ENCODE measurements at places on chromosomes 5 and 9. TPM values are rescaled to one million over a fixed set of nuclear protein-coding genes. Genes with fewer than 3 reads are reported as not detected.
A peak's percentile ranks its signal among the peaks of the same experiment; 100 is the strongest.

The NLN gene
- 0.76 TPM for polyA plus RNA-seq

- peak overlapping the region; percentile 94 for H3K27ac ChIP-seq
- peak overlapping the region; percentile 66 for H3K4me3 ChIP-seq
- DNase-seq: no peak
- peaks cover 27% of the 10 kb centered on the region for H3K27me3 ChIP-seq
- peaks cover 87% of the 10 kb centered on the region for H3K4me1 ChIP-seq
- H3K36me3 ChIP-seq: peaks cover 23% of the 10 kb centered on the region
Observed at GRCh38 chr9:35660966-35661415, 2.9 kb downstream of the CCDC107 start.

GRCh38 chr5:12675959-12676358 is 771.7 kb upstream of the CTNND2 start:
- H3K27ac ChIP-seq: no peak overlapping the region
- H3K27me3 ChIP-seq: peaks cover 4% of the 10 kb centered on the region
- H3K4me1 ChIP-seq: no peaks in the 10 kb centered on the region
- DNase-seq: no peak
- H3K4me3 ChIP-seq: no peak overlapping the region
- H3K36me3 ChIP-seq: no peaks in the 10 kb centered on the region

DNA sequence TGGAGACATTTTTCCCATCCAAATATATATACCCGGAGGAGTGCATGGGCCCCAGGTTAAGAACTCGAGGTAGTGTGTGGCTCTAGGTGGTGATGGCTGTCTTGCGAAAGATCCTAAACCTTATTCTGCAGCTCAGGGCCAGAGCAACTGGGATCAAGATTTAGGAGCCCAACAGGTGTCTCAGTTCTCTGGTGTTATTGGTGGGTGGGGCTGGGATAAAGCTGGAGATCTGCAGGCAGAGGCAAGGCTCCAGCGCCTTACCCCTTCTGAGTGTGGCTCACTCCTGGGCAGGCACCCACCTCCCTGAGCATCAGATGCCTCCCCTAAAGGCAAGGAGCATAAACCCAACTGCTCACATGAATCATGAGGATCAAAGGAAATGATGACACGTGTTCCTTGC is 11.2 kb downstream of the UBE2QL1 start:
- no peaks in the 10 kb centered on the region for H3K4me1 ChIP-seq
- H3K4me3 ChIP-seq: no peak overlapping the region
- no peak overlapping the region for H3K27ac ChIP-seq
- no peak for DNase-seq
- H3K36me3 ChIP-seq: no peaks in the 10 kb centered on the region
- H3K27me3 ChIP-seq: peaks cover 9% of the 10 kb centered on the region

GRCh38 chr5:81835814-81836367 is 85.0 kb upstream of the SSBP2 start:
- H3K4me3 ChIP-seq: no peak overlapping the region
- H3K36me3 ChIP-seq: no peaks in the 10 kb centered on the region
- no peak overlapping the region for H3K27ac ChIP-seq
- H3K4me1 ChIP-seq: no peaks in the 10 kb centered on the region

- peaks cover 5% of the 10 kb centered on the region for H3K27me3 ChIP-seq
- no peak for DNase-seq
- H3K4me1 ChIP-seq: no peaks in the 10 kb centered on the region
Observed at GRCh38 chr5:95241635-95242034, 43.3 kb downstream of the MCTP1 start.

The ZNF366 gene
- polyA plus RNA-seq: not detected

The MLANA gene
- not detected for polyA plus RNA-seq

GRCh38 chr5:41127967-41128690 is 57.0 kb upstream of the MROH2B start:
- H3K4me1 ChIP-seq: no peaks in the 10 kb centered on the region
- H3K27me3 ChIP-seq: no peaks in the 10 kb centered on the region
- no peaks in the 10 kb centered on the region for H3K36me3 ChIP-seq
- no peak for DNase-seq

GRCh38 chr9:118455259-118455658 is 751.1 kb downstream of the TLR4 start:
- no peaks in the 10 kb centered on the region for H3K36me3 ChIP-seq
- H3K4me3 ChIP-seq: no peak overlapping the region
- H3K27me3 ChIP-seq: peaks cover 2% of the 10 kb centered on the region
- H3K4me1 ChIP-seq: no peaks in the 10 kb centered on the region
- DNase-seq: no peak
- no peak overlapping the region for H3K27ac ChIP-seq

DNA sequence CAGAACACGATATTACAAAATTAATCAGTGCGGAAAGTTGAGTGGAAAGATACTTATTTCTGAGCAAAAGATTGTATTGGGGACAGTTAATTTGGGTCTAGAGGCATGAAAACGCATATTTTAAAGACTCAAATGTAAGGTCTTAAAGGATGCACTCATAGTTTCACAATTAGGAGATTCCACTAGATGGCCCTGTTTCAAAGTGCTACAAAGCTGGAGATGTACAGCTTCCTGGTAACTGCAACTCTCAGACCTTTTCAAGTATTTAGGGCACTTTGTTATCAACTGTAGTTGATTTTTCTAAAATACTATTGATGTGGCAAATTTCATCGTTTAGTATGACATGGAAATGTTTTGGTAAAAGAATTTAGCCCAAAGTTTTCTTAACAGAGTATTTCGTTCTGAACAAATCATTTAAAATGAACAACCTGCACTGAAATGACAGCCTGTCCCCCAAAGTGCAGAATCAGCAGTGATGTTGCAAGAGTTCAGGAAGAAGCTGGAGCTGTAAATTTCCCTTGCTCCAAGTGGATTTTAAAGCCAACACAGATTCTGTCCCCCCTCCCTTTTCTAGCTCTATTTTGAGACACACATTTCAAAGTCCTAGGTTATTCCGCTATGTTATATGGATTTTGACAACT is 16.2 kb upstream of the NDUFB6 start:
- peaks cover 4% of the 10 kb centered on the region for H3K27me3 ChIP-seq
- no peak overlapping the region for H3K4me3 ChIP-seq
- no peaks in the 10 kb centered on the region for H3K4me1 ChIP-seq
- no peak overlapping the region for H3K27ac ChIP-seq
- DNase-seq: no peak

DNA sequence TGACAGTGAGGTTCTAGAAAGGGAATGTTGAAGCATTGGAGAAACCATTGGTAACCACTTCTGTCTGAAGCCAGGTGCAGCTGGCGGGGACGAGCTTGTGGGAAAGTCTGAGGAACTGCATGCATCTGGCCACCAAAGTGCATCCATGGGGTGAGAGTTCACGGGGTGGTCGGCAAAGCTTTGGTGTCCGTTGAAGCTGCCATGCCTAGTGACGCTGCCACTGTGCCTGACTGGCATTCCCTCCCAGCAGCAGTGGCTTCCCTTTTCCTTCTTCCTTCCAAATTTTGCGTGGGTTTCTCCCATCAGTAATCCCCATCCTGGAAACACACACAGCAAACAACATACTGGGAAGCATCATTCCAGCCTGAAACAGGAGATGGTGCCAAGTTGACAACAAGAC is 145.7 kb upstream of the ALDH1B1 start:
- H3K4me3 ChIP-seq: no peak overlapping the region
- H3K27me3 ChIP-seq: no peaks in the 10 kb centered on the region
- no peak for DNase-seq
- no peaks in the 10 kb centered on the region for H3K36me3 ChIP-seq
- no peaks in the 10 kb centered on the region for H3K4me1 ChIP-seq

The CDH6 gene
- polyA plus RNA-seq: not detected

- H3K36me3 ChIP-seq: no peaks in the 10 kb centered on the region
- H3K27ac ChIP-seq: no peak overlapping the region
- no peak overlapping the region for H3K4me3 ChIP-seq
- H3K4me1 ChIP-seq: no peaks in the 10 kb centered on the region
Observed at GRCh38 chr5:58911270-58911669, 328.4 kb downstream of the RAB3C start.

- no peaks in the 10 kb centered on the region for H3K4me1 ChIP-seq
- DNase-seq: peak; percentile 25
- H3K27me3 ChIP-seq: peaks cover 7% of the 10 kb centered on the region
- H3K36me3 ChIP-seq: no peaks in the 10 kb centered on the region
Observed at GRCh38 chr5:128213340-128213739, 129.8 kb downstream of the SLC12A2 start.

GRCh38 chr5:180096616-180097015 is 25.1 kb upstream of the RNF130 start:
- no peak overlapping the region for H3K27ac ChIP-seq
- no peaks in the 10 kb centered on the region for H3K36me3 ChIP-seq
- peaks cover 6% of the 10 kb centered on the region for H3K27me3 ChIP-seq
- no peak overlapping the region for H3K4me3 ChIP-seq
- DNase-seq: no peak

DNA sequence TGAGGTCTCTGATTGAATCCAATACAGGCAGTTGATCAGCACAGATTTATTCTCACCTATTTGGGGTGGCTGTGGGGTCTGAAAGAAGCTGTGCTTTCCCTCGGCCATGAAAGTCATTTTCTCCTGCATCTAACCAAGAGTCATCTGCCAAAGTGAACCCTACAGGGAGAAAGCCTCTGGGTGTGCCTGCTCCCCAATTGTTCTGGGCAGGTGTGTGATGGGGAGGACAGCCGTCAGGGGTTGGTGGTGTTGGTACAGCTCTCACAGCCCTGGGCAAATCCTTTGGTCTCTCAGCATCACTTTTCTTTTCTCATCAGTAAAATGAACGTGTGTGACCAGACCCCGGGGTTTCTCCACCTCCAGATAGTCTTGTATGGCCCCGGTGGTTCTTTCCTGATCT is 2.5 kb downstream of the PHF2 start:
- H3K27ac ChIP-seq: peak overlapping the region; percentile 49
- no peaks in the 10 kb centered on the region for H3K36me3 ChIP-seq
- H3K27me3 ChIP-seq: peaks cover 1% of the 10 kb centered on the region
- DNase-seq: no peak
- H3K4me3 ChIP-seq: peak overlapping the region; percentile 51

The CCDC180 gene
- polyA plus RNA-seq: 0.17 TPM

DNA sequence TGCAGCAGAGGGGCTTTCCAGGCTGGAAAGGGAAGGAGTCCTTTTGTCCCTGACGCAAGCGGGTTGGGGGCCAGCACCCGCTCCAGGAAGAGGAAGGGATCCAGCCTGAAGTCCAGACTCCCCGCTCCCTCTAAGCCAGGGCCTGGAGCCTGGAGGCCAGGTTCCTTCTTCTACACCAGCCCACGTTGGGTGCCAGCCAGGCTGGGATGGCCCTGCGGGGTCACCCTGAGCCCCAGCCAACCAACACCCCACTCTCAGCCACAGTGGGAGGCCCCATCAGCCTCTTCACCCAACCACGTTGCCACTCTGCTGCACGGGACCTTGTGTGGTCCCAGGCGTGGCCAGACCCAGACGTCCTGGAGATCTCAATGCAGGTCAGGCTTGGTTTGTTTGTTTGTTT is 970 bp upstream of the FUT7 start:
- H3K27me3 ChIP-seq: peaks cover 13% of the 10 kb centered on the region
- no peaks in the 10 kb centered on the region for H3K36me3 ChIP-seq
- peak overlapping the region; percentile 93 for H3K27ac ChIP-seq
- peak; percentile 55 for DNase-seq

DNA sequence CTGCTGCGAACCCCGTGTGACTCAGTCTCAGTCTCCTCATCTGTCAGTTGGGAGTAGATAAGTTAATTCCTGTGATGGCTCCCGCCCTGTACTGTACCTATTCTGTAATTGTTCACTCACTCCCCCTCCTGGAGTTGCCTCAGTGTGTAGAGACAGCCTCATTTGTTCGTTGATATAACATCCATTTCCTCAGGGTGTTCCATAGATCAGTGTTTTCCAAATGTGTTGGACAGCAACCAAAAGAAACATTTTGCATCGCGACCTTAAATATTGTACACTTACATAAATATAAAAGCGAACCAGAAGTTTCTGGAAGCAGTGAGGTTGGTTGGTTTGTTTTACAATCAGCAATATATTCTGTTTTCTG is 698 bp downstream of the NFX1 start:
- peaks cover 68% of the 10 kb centered on the region for H3K4me1 ChIP-seq
- peaks cover 14% of the 10 kb centered on the region for H3K27me3 ChIP-seq
- DNase-seq: no peak
- H3K27ac ChIP-seq: peak overlapping the region; percentile 97
- peaks cover 8% of the 10 kb centered on the region for H3K36me3 ChIP-seq

DNA sequence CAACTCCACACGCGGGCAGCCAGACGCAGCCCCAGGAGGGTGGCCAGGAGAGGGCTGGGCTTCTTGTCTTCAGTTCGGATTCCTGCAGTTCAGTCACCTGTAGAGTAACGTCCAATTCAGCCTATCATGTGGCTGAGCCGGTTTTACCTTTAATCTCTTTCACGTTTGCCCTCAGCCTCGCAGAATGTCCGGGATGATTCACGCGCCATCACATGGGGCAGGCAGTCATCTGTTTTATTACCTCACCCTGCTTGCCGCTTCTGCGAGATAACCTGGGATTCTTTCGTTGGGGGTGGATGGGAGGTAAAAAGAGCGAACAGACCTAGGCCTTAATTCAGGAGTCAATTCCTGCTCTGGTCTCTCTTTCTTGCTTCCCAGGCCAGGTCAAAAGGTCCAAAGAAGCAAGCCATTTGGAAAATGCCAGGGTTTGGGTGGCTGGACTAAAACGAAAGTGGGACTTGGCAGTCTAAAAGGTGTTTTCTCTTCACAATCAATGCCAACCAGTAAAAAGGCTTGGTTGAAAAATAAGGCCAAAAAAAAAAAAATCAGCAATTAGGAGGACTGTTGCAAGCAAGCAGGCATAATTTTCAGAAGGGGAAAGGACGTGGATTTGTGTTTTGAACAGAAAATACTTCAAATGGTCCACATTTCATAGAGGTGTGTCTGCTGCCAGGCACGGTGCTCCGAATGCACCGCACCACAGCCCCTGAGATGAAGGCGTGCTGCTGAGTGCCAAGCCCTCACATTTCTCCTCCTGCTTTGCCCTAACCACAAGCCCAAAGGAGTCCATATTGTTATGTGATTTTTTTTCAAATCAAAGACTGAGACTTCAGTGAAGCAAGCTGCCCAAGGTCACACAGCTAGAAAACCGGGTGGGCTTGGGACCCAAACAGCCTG is 2.8 kb upstream of the WWC1 start:
- no peaks in the 10 kb centered on the region for H3K36me3 ChIP-seq
- peaks cover 4% of the 10 kb centered on the region for H3K4me1 ChIP-seq
- no peak for DNase-seq
- H3K27ac ChIP-seq: no peak overlapping the region
- no peak overlapping the region for H3K4me3 ChIP-seq

The SOWAHA gene
- polyA plus RNA-seq: not detected

DNA sequence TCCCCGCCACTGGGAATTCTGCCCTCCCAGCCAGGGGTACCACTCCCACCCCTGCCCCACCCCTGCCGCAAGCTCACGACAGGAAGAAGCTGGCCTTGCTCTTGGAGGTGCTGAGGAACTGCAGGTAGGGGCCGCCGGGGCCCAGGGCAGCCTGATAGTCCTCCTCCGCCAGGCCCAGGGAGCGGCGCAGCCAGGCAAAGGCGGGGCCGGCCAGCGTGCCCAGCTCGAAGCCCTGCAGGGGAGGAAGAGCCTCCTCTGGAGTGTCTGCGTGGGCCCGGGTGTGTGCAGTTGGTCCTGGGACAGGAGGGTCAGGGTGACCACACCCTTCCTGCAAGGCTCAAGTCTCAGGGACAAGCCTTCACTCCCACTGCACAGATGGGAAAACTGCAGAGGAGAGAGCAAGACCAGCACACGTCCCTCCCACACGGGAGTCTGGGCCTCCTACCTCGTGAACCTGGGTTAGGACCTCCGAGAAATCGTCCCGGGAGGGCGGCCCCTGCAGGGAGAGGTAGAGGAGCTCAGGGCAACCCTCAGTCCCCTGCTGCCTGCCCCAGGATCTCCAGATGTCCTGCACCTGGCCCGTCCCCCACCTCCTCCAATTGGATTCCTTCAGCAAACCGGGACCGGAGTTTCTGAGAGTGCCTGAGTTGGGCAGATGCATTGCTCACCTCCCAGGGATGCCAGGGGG is 2.4 kb downstream of the PIP5KL1 start:
- peaks cover 16% of the 10 kb centered on the region for H3K4me1 ChIP-seq
- no peak overlapping the region for H3K4me3 ChIP-seq
- DNase-seq: no peak
- H3K27me3 ChIP-seq: peaks cover 13% of the 10 kb centered on the region
